ENCODE measurements at places on chromosomes 11 and 22.

GRCh38 chr11:61327669-61328071 lies 5.2 kb downstream of the DDB1 start:
- DNase-seq = no peak

DNA sequence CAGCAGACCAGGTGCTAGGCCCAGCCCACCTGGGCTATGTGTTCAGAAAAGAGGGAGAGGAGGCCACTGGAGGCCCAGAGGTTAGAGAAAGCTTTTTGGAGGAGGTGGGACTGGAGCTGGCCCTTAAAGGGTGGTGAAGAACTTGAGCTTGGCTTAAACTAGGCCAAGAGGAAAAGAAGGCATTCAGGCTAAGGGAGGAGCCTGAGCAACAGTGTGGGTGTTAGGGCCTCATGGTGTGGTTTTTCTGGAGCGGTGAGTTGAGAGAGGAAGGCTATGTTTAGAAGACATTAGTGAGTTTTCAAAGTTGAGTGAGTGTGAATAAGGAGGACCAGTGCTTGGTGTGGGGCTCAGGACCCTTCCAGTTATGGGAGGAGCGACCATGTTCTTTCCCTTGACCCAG lies 6.2 kb downstream of the TAF6L start:
- DNase-seq = no peak

- no peak for DNase-seq
Measured at GRCh38 chr11:34909415-34909814, 6.8 kb downstream of the APIP start.

GRCh38 chr22:25370322-25370721 lies 150.9 kb downstream of the CRYBB2 start:
- DNase-seq = no peak

GRCh38 chr11:65891219-65892136 lies 1.0 kb downstream of the CCDC85B start:
- DNase-seq = no peak

Data from kidney capillary endothelial cell (primary cell).